ENCODE measurements at places on chromosomes 1 and 21.
A peak's percentile ranks its signal among the peaks of the same experiment; 100 is the strongest.

DNA sequence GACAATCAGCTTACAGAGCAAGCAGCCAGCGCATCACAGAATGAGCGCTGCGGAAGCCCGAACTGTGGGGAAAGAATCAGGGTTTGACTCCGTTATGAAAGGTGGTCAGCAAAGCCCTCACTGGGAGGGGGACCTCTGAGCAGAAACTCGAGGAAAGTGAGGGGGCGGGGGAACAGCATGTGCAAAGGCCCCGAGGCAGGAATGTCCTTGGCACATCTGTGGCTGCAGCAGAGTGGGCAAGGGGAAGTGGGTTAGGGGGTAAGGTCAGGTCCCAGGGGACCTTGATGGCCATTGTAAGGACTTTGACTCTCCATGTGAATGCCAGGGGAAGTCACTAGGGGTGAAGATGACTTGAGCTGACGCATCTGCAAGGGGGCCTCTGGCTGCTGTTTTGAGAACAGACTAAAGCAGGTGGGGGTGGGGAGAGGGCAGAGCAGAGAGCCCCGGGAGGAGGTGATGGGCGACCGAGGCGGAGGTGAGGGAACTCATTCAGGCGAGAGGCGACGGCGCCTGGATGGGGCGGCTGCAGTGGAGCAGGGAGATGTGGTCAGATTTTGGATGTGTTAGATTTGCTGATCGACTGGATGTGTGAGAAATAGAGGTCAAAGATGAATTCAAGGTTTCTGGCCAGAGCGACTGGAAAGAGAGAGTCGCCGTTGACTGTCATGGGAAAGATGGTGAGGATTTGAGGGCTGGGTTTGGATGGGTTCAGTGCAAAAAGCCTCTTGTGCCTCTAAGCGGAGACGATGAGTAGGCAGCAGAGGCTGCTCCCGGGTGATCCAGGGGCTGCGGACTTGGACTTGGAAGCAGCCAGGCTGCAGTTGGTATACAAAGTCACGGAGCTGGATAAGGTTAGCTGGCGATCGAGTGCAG lies 108.0 kb upstream of the ZBTB40 start:
- H3K4me3 ChIP-seq = no peak overlapping the region
- H3K27me3 ChIP-seq = peaks cover 8% of the 10 kb centered on the region
- peaks cover 4% of the 10 kb centered on the region for H3K4me1 ChIP-seq
- H3K27ac ChIP-seq = no peak overlapping the region
- no peaks in the 10 kb centered on the region for H3K36me3 ChIP-seq

DNA sequence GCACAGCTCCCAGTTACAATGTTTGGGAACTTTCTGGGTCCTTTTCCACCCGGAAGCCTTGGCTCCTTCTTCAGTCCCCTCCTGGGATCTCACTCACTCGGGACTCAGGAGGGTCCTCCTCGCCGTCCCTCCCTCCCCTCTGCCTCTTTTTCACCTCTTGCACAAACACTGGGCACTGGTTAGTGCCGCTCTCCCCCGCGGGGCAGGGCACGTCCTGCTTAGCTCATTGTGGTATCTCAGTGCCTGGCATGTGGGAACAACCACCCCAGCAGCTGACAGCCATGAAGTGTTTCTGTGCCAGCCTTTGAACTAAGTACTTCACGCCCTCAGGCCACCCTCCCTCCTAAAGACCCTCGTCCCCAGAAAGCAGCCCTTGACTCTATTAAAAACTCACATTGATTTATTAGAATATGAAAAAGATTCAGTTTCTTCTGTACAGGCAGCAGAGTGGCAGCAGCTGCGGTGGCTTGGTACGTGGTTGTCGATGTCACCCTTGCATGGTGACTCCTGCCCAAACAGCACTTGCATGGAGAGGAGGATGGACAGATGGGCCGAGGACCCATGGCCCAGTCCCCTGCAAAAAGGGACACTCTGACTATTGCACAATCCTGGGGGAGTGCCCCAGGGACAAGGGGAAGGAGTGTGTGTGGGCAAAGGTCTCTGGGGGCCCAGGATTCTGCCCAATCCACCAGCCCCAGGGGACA lies 56.3 kb downstream of the SLC9A1 start:
- DNase-seq = no peak
- no peaks in the 10 kb centered on the region for H3K36me3 ChIP-seq
- H3K4me1 ChIP-seq = peaks cover 20% of the 10 kb centered on the region
- peak overlapping the region; percentile 76 for H3K27ac ChIP-seq
- no peak overlapping the region for H3K4me3 ChIP-seq

GRCh38 chr21:33168886-33169285 lies 60.9 kb upstream of the IFNAR2 start:
- H3K4me1 ChIP-seq = no peaks in the 10 kb centered on the region
- H3K27ac ChIP-seq = no peak overlapping the region
- no peak for DNase-seq
- H3K27me3 ChIP-seq = peaks cover 19% of the 10 kb centered on the region
- H3K4me3 ChIP-seq = no peak overlapping the region

- H3K4me3 ChIP-seq = no peak overlapping the region
- peaks cover 11% of the 10 kb centered on the region for H3K27me3 ChIP-seq
These were observed 3.8 kb upstream of the THEMIS2 start for GRCh38 chr1:27868556-27868931.

DNA sequence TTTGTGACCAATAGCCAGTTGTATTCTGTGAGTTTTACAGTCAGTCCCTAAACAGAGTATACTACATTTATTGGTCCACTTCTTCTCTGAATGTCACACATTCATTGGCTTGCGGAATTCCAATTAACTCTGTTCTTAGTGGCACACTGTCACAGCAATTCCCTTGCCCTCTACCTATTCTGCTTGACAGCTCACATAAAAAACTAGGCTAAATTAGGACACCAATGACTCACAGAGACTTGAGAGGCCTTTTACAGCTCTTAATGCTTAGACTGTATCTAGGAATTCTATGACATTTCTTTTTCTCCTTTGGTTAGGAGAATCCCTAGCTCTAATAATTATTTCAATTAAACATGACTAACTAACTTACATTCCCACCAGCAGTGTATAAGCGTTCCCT lies 104.1 kb downstream of the NEGR1 start:
- no peak overlapping the region for H3K27ac ChIP-seq
- peak; percentile 4 for DNase-seq
- H3K36me3 ChIP-seq = no peaks in the 10 kb centered on the region

GRCh38 chr1:67368046-67368514 lies 60.4 kb downstream of the IL12RB2 start:
- no peaks in the 10 kb centered on the region for H3K36me3 ChIP-seq
- no peak overlapping the region for H3K27ac ChIP-seq
- H3K4me3 ChIP-seq = no peak overlapping the region
- H3K27me3 ChIP-seq = no peaks in the 10 kb centered on the region
- peaks cover 8% of the 10 kb centered on the region for H3K4me1 ChIP-seq

GRCh38 chr1:200332716-200333115 lies 77.1 kb downstream of the ZNF281 start:
- H3K4me1 ChIP-seq = peaks cover 14% of the 10 kb centered on the region
- no peak for DNase-seq

DNA sequence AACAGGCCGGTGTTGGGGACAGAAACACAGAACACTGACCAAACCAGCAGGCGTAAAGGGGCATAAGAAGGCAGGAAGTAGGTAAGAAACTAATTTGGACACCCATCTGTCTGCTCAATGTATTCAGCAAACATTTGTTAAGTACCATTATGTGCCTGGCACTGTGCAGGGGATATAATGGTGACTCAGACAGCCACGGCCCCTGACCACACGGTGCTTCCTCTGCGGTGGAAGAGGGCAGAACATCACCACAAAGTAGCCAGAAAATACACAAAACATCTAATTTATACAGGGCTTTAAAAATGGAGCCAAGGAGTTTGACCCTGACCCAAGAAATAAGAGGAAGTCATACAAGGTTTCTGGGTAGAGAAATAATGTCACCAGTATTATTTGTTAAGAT lies 12.9 kb downstream of the DNAJC11 start:
- H3K27me3 ChIP-seq = no peaks in the 10 kb centered on the region
- peaks cover 3% of the 10 kb centered on the region for H3K36me3 ChIP-seq
- H3K27ac ChIP-seq = no peak overlapping the region
- DNase-seq = no peak
- no peaks in the 10 kb centered on the region for H3K4me1 ChIP-seq

- peaks cover 12% of the 10 kb centered on the region for H3K4me1 ChIP-seq
- no peak overlapping the region for H3K4me3 ChIP-seq
- H3K27me3 ChIP-seq = no peaks in the 10 kb centered on the region
- H3K27ac ChIP-seq = no peak overlapping the region
These were observed 2.0 kb upstream of the COQ8A start for GRCh38 chr1:226937940-226938725.

- H3K4me3 ChIP-seq = peak overlapping the region; percentile 79
- no peak overlapping the region for H3K27ac ChIP-seq
- no peaks in the 10 kb centered on the region for H3K4me1 ChIP-seq
- no peaks in the 10 kb centered on the region for H3K36me3 ChIP-seq
- DNase-seq = peak; percentile 46
These were observed 2.0 kb downstream of the LORICRIN start for GRCh38 chr1:153261281-153262069.

DNA sequence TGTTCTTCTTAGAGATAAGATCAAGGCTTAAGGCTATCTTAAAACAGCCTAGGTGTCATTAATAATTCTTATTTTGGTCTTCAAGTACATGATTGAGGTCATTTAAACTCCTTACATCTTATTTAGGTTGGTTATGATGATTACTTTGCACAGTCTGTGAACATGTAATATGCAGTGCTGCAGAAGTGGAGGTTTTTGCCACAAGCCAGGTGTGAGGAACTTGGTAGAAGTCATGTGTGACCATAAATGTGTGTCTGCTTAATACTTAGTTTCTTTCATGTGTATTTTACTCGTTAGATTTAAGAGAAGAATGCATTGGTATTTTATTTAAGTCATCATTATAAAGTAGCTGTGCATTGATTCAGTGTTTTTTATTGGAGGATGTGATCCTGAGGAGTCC lies 10.1 kb downstream of the ATG4C start:
- H3K27me3 ChIP-seq = no peaks in the 10 kb centered on the region
- no peak overlapping the region for H3K4me3 ChIP-seq
- DNase-seq = no peak

GRCh38 chr1:44251989-44252671 lies 38.9 kb downstream of the DMAP1 start:
- DNase-seq = no peak
- H3K27ac ChIP-seq = no peak overlapping the region
- no peaks in the 10 kb centered on the region for H3K27me3 ChIP-seq
- H3K4me1 ChIP-seq = peaks cover 10% of the 10 kb centered on the region
- peaks cover 9% of the 10 kb centered on the region for H3K36me3 ChIP-seq
- no peak overlapping the region for H3K4me3 ChIP-seq

GRCh38 chr1:200837931-200838571 lies 34.7 kb upstream of the GPR25 start:
- H3K27me3 ChIP-seq = no peaks in the 10 kb centered on the region
- H3K4me1 ChIP-seq = no peaks in the 10 kb centered on the region

DNA sequence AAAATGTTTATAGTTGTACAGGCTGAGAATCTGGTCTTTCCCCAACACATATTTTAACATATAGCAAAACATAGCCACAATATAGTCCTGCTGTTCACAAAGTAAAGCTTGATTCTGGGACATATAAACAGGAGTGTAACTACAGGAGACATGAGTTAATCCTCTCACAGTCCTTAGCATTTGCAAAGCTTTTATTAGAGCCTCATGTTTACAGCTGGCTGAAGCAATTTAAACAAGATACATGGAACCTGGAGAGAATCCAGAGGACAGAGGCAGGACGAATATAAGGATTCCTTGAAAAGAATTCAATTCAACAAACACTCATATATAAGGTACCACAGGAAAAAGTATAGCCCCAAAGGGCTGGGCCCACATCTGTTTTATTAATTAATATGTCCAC lies 163.4 kb downstream of the ADGRL4 start:
- H3K36me3 ChIP-seq = no peaks in the 10 kb centered on the region
- DNase-seq = no peak
- no peaks in the 10 kb centered on the region for H3K27me3 ChIP-seq

- DNase-seq = no peak
- no peaks in the 10 kb centered on the region for H3K36me3 ChIP-seq
- peaks cover 54% of the 10 kb centered on the region for H3K4me1 ChIP-seq
- H3K4me3 ChIP-seq = no peak overlapping the region
These were observed 12.9 kb downstream of the CRABP2 start for GRCh38 chr1:156692441-156692924.

- no peak for DNase-seq
- H3K4me3 ChIP-seq = no peak overlapping the region
- no peak overlapping the region for H3K27ac ChIP-seq
- H3K36me3 ChIP-seq = no peaks in the 10 kb centered on the region
- peaks cover 18% of the 10 kb centered on the region for H3K4me1 ChIP-seq
- no peaks in the 10 kb centered on the region for H3K27me3 ChIP-seq
These were observed 857.4 kb downstream of the USP25 start for GRCh38 chr21:16587141-16587581.
